Activated CD4-positive, alpha-beta T cell treated with anti-CD3 and anti-CD28 coated beads, Interleukin-10, Interleukin-2, amounts not matched to agents 100 ng/mL and 50 ng/mL, durations not matched to agents 16 hours and 8 hours (primary cell): ENCODE measurements at places on chromosomes 1 and 21.

GRCh38 chr1:107533436-107533835 is 392.6 kb downstream of the NTNG1 start:
- no peak for DNase-seq

DNA sequence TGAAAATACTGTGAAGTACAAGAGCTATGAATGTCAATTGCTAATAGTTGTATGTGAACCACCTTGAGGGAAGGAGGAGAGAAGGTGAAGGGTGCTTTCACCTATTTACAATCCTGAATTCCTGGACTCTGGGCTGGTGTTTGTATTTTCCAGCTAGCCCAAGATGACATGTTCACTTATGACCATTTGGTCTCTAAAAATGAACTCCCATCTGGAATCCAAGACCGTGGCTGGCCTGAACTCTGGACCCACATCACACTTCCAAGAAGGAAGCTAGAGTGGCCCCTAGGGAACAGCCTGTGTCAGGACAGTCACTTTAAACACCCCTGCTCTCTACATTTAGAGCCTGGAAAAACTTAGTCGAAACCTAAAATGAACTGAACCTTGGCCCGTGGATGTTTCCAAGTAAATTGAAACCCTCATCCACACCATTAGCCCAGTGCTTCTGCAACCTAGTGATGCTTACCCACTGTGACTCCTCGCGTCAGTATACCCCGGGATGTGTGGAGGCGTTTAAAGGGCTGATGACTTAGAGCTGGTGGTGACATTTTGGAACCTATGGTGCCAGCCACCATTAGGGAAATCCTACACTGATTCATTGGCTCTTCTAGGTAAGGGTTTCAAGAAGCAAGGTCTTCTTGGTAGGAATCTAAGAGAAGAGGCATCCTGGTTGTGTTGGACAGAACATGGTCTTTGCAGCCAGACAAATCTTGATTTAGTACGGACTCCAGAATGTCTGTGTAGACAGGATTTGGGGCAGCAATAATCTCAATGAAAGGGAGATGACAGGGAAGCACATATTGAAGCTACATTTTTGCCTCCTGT is 171.5 kb upstream of the IRF2BP2 start:
- no peak for DNase-seq

DNA sequence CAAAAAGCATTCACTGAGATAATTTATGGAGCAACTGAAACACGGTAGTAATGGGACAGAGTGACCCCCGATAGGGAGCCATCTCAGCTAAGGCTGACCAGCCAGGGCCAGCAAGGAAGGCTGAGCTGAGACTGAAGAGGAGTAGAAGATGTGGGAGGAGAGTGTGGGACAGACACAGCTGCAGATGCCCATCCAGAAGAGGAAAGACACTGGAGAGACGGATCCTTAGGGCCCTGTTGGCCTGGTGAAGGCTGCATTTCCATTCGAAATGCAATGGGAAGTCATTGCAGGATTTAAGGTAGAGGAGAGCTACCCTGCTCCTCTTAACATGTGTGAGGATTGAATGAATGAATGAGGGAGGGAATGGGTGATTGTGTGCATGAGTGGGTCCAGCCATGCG is 44.0 kb upstream of the LRP8 start:
- no peak for DNase-seq

- no peak for DNase-seq
Observed at GRCh38 chr21:35988416-35989137, 71.7 kb downstream of the SETD4 start.

GRCh38 chr1:39826583-39826982 is 37.9 kb upstream of the BMP8B start:
- no peak for DNase-seq

DNA sequence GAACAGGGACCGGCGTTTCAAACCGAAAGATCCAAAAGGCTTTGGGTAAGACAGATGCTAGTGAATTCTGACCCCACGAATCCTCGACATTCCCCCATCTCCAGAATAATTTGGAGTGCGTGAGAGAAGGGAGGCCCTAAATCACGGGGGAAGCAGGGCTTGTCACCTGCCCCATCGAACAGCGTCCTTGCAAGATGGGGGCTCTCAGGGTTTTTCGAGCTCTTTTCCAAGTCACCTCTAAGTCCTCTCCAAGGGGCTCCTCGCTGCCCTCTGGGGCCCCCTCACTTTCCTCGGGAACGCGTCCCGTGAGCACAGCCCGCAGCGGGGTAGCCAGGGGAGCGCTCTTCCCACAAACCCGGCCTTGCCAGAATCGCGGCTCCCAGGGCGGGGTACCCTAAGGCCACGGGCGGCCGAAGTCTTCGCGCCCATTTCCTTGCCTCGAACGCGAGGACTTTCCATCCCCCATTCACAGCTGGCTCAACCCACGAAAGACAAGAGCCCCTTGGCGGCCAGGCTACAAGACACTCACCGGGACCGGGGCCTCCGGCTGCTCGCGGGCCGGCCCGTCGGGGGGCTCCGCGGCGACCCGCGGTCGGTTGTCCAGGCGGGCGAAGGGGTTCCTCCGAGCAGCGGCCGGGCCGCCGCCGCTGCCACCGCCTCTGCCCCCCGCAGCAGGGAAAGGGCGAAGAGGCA is 546 bp downstream of the DONSON start:
- DNase-seq = peak; percentile 40

- no peak for DNase-seq
Observed at GRCh38 chr1:182507685-182508084, 57.7 kb downstream of the RGSL1 start.

DNA sequence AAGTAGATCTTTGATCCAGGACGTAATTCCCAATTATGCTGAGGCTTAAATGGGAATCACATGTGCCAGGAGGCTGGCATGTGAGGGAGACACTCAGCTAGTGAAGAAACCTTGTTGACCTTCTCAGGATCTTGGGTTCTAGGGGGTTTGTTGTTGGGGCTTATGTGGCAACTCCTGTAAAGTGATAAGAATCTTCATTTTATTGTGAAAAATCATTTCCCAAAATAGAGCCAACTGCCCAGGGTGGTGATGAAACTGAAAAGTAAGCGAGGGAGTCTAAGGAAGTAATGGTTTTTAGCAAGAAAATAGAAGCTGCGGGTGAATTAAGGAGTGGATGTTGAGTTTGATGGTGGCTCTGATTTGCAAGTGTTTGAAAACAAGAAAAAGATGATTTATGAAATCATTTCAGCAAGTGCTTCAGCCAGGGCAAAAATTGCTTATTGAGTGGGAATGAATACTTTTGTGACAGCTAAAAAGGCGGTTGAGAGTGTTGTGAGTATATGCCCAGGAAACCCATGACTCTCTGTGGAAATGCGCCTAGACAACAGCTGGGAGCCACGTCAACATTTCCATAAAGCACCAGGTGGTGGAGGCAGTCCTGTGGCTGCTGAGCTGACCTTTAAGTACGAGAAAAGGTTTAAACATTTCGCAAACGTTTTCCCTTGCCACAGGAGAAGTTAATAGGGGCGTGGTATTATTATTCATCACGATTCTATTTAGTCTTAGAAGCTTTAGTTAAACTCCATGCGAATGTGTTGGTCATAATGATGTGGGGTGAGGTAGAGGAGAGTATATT is 102.7 kb downstream of the HMGB4 start:
- no peak for DNase-seq
